ENCODE measurements at places on chromosomes 5 and 9.

- no peak for DNase-seq
These were observed 502.7 kb downstream of the NR2F1-AS1 start for GRCh38 chr5:93078082-93079038.

DNA sequence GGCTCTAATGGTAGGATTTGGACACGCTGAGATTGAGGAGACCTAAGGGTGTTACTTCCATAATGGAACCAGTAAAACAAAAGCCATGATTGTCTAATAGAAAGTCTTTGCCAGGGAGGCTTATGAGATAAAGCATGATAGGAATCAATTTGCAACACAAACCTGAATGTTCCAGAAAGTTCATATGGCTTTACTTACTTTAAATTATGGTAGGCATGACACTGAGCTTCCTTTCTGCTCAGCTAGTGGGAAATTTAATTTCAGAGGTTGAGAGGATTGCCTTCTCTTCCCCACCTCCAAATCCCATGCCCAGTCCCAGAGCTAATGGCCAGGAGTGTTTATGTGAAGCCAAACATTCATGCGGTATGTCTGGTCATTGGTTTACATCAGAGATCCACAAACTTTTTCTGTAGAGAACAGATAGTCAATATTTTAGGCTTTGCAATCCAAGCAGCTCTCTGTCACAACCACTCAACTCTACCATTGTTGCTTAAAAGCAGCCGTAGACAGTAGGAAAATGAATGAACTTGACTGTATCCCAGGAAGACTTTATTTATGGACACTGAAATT, 114.5 kb downstream of the UGCG start:
- DNase-seq, result no peak

GRCh38 chr5:54742417-54742891, 224.9 kb downstream of the SNX18 start:
- no peak for DNase-seq

- DNase-seq, result no peak
These were observed 65.8 kb upstream of the PAPPA start for GRCh38 chr9:116087751-116088194.

DNA sequence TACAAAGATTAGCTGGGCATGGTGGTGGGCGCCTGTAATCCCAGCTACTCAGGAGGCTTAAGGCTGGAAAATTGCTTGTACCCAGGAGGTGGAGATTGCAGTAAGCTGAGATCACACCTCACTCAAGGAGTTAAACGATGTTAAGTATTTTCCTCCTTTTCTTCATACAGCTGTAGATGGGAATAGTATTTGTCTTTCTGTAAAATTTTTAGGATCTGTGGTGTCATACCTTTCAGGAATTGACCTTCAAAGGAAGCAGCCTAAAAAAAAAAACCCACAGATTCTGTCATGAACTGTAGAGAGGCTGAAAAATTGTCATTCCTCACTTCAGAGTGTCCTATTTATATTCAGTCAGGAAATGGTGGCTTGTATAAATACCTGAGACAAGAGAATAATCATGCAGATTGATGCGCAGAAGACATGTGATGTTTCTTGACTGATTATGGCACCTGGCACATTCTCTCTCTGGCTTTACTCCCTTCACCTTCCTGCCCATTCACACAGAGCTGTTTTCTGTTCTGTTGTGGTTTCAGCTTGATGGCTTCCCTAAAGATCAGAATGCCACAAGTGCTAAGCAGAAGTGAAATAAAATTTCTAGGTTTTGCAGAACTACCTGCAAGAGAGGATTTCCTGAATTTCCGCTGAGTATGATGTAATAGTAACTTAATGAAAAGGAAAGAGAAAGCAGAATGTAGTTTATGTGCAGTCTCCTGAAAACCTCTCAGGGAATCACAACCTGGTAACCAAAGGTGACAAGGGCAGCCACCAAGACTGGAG, 3.8 kb downstream of the IFNA1 start:
- peak; percentile 15 for DNase-seq

- DNase-seq, result no peak
These were observed 37.9 kb downstream of the FBXO38 start for GRCh38 chr5:148421661-148422060.

GRCh38 chr5:43268188-43268820, 44.9 kb downstream of the HMGCS1 start:
- no peak for DNase-seq

- no peak for DNase-seq
These were observed 84.7 kb downstream of the CMYA5 start for GRCh38 chr5:79774171-79774854.

GRCh38 chr9:76366275-76366674, 28.0 kb downstream of the RFK start:
- DNase-seq, result no peak

GRCh38 chr9:119961774-119962424, 592.7 kb upstream of the BRINP1 start:
- DNase-seq, result no peak

- no peak for DNase-seq
These were observed 25.1 kb downstream of the JADE2 start for GRCh38 chr5:134550271-134551214.

GRCh38 chr9:131674425-131675421, 65.2 kb downstream of the RAPGEF1 start:
- DNase-seq, result no peak

- DNase-seq, result no peak
These were observed 22.6 kb downstream of the SLC36A1 start for GRCh38 chr5:151469992-151470391.

- no peak for DNase-seq
These were observed 345.0 kb downstream of the CWC27 start for GRCh38 chr5:65113771-65114170.

DNA sequence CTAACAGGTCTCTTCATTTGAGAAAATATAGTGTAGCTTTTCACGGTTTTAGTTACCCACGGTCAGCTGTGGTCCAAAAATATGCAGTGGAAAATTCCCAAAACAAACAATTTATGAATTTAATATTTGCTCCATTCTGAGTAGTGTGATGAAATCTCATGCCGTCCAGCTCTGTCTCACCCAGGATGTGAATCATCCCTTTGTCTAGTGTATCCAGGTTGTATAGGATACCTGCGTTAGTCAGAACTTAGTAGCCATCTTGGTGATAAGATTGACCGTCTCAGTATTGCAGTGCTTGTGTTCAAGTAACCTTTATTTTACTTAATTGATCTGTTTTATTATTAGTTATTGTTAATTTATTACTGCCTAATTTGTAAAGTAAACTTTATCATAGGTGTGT, 41.1 kb downstream of the NDUFS4 start:
- no peak for DNase-seq

DNA sequence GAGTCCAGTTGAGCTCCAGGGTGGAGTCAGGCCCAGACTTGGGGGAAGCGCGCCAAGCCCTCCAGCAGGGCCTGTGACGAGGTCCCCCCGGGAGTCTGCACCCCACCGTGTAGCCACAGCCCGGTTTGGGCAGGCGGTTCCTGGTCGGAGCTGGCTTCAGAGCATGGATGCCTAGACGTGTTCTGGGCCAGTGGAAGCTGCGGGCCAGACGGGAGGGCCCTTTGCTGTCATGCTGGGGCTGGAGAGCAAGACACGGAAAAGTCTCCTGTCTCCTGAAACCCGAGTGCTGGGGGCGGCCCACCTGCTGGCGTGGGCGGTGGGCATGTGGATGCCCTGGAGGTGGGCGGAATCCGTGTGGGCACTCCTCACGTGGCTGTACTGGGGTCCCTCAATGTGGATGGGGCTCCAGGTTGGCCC, 1.9 kb downstream of the GPSM1 start:
- no peak for DNase-seq

- DNase-seq, result no peak
These were observed 335.8 kb upstream of the DAB2 start for GRCh38 chr5:39760385-39761198.

- no peak for DNase-seq
These were observed 234.1 kb downstream of the AP3B1 start for GRCh38 chr5:78060421-78060820.

DNA sequence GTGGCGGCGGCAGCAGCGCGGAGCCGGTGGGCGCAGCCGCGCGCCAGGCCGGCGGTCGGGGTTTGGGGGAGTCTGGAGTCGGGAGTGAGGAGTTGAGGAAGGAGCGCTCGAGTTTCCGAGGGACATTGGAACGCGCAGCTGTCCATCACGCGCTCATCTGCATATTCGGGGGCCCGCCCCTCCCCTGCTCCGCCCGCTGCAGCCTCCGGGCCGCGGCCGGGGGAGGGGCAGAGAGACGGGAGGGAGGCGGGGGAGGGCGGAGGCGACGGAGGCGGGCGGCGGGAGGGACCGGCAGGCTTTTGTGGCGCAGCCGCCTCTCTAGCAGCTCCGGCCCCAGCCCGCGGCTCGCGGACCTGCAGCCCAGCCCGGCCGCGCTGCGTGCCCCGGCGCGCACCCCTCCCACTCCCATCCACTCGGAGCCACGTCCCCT, at the start of gene IRX2:
TSS of gene IRX2 (minus strand) at position 86 of the 430 bp plus-strand sequence. CDS start 264 bp downstream, outside the sequence.
- DNase-seq, result no peak

DNA sequence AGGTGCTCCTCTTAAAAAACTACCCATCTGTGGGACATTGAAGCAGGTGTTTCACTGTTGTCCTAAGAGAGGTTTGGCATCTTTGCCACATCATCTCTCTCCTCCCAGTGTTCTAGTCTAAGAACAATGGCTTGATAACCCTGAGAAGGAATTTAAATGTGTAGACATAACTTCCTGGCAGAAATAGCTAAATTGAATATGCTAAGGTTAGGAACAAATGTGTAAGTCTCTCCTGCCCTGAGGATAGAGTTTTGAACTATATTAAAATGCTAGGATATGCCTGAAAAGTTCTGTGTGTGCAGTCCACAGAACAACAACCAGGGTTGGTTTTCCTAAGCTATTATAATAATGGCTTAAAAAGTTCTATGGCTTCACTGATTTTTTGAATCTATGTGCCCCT, 106.6 kb downstream of the LRRC70 start:
- DNase-seq, result no peak

DNA sequence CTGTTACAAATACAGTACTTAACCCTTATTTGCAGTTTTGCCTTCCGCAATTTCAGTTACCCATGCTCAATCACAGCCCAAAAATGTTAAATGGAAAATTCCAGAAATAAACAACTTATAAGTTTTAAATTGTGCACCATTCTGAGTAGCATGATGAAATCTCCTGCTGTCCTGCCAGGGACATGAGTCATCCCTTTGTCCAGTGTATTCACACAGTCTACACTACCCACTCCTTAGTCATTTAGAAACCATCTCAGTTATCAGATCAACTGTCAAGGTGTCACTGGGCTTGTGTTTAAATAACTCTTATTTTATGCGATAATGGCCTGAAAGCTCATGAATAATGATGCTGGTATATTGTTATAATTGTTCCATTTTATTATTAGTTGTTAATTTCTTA, 95.8 kb downstream of the PLCXD3 start:
- no peak for DNase-seq

- DNase-seq, result no peak
These were observed 66.3 kb downstream of the ANKRD33B start for GRCh38 chr5:10630126-10630525.

GRCh38 chr5:104513121-104513602, 950.6 kb upstream of the NUDT12 start:
- DNase-seq, result no peak

GRCh38 chr5:41532485-41532884, 22.1 kb upstream of the PLCXD3 start:
- DNase-seq, result no peak

GRCh38 chr5:143302341-143303045, 101.0 kb downstream of the NR3C1 start:
- DNase-seq, result no peak

DNA sequence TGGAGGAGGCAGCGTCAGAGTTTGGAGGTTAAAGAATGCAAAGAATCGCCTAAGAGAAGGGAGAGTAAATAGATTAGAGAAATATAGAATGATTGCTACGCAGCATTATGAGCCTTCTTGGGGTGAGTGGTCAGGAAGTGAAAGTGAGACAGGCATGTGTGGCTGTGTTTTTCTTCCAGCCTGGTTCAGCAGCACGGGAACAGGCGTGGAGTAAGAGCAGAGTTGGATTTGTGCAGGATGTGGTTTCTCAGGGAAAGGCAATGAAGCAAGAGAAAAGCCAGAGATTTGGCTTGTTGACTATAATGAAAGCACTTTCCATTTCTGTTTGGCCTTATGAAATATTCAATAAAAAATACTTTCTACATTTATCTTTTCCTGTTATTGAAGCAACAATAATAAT, 34.3 kb upstream of the FRMD3 start:
- no peak for DNase-seq

DNA sequence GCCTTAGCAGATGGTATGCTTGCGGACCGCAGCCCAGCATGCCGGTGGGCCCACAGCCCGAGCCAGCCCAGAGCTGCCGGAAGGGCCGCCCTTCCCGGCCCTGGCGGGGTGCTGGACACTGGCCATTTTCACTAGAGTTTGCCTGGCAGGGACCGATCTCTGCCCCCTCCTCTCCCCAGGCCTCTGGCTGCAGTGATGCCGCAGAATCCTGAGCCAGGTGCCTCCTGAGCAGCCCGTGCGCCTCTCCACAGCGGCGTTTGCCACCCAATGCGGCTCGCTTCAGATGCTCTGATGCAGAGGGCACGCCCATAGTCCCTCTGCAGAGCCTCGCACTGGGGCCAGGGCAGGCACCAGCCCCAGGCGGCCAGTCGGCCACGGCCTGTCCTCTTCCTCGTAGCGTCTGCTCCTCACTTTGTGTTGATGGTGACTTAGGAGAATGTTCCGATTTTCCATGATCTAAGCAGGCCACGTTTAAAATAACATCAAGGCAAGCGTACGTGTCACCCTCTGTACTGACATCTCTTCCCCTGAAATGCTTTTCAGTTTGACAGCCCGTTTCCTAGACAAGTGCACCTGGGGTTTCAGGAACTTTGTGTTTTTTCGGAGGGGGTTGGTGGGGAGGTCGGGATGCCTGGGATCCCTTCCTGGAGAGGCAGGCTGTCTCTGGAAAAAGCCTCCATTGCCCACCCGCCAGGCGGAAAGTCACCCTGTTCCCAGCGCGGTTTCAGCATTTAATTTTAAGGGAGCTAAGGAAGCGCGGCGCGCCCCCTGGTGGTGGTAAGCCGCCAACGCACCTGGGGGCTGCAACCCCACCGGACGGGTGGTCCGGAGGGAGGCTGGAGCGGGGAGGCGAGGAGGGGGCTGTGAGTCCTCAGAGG, 29.8 kb upstream of the HMCN2 start:
- peak; percentile 71 for DNase-seq

DNA sequence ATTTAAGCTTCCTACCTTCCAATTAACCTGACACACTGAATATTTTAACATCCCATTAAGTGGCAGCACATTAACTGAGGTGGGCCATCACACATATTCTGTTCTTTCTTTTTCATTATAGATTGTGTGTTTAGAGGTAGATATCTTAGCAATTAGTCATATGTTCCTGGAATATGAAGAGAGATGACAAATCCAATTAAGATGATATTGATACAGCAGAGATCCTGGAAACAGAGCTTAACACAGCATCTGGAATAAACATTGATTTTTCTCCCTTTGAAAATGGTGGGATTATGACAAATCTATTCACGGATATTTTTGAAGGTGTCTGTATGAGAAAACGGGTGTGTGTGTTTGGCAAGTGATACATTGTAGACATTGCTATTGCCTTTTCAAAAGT, 448.0 kb downstream of the CDH10 start:
- DNase-seq, result no peak

DNA sequence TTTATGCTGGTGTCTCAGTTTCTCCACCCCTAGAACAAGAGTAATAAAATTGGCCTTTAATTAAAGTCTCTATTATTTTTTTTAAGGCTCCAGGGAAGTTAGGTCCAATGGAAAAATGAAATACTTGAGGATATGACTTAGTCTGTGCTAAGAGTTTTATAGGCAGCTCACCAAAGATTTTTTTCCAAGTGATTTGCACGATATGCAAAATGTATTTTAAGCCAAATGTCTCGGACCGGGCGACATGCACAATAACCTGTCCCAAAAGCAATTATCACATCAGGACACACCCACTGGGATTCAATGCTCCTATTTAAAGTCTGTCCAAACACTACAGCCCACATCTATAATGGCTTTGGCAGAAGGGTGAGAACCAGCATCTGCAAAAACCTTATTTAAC, 136.1 kb upstream of the ANKH start:
- no peak for DNase-seq

GRCh38 chr5:104569621-104570020, 1007.0 kb upstream of the NUDT12 start:
- no peak for DNase-seq
